ENCODE measurements at places on chromosomes 13 and 19. TPM values are rescaled to one million over a fixed set of nuclear protein-coding genes. Genes with fewer than 3 reads are reported as not detected.

- DNase-seq = no peak
Observed at GRCh38 chr13:27988520-27988919, at the start of gene URAD. Gene URAD, minus strand, starts transcription at chr13:27988693. Its CDS starts 56 bp downstream, at chr13:27988637.

- peak; percentile 51 for DNase-seq
Observed at GRCh38 chr19:46944123-46944748, 75.4 kb upstream of the NPAS1 start.

DNA sequence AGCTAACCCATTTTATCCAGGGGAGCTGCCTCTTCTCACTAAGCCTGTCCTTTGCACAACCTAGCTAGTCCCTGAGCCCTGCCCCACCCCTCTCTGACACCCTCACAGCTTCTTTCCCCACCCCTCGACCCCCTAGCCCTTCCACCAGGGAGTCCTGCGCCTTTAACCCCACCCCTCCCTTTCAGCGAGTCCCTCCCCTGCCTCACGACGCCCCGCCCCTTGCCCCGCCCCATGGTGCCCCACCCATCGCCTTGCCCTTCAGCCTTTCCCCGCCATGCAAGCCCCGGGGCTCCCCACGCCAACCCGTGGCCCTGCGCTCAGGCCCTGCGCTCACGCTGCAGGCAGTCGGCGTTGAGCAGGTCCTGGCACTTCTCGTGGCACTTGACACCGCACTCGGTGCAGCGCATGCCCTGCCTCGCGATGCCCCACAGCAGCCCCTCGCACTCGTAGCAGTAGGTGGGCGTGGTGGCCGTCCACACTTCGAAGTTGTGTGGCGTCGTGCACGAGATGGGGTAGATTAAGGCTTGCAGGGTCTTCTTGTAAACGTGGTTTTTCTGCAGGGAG, 40.0 kb downstream of the UNC13A start:
- DNase-seq = no peak

GRCh38 chr19:43594710-43595604, 977 bp downstream of the IRGQ start:
- DNase-seq = peak; percentile 50

- DNase-seq = no peak
Observed at GRCh38 chr13:101262306-101262705, 154.0 kb downstream of the NALCN start.

DNA sequence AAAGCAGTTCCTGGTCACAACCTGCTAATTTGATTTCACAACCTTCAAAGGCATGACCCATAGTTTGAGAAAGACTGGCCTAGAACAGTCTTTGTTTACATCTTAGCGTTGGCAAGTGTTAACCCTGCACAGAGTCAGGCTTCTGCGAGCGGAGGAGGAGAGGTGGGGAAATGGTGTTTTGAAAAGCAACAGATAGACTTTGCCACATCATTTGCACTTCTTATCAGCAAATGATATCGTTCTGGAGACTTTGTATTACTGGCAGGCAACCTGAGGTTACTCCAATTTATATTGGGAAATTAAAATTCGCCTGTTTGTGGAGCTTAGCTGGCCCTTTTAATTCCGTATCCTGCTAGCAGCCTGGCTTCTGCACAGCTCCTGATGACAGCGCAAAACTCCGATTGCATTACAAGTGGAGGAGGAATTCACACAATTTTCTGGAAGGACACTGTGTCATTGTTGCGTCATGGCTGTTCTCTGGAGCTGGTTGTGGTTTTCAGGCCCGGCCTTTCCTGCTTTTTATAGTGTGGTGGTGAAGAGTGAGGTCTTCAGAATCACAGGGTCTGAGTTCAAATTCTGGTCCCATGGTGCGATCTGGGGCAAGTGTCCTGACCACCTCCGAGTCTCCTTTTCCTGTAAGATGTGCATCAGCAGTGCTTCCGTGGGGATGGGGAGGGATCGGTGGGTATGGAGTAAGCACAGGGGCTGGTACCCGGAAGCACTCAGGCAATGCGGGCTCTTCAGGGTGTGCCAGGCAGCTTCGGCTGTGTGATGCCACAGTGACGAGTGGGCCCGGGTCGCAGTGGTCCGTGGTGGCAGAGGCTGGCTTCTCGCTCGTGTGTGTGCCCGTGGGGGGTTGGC, 49.1 kb upstream of the EHD2 start:
- DNase-seq = peak; percentile 96

Gene CNFN
- total RNA-seq = not detected

DNA sequence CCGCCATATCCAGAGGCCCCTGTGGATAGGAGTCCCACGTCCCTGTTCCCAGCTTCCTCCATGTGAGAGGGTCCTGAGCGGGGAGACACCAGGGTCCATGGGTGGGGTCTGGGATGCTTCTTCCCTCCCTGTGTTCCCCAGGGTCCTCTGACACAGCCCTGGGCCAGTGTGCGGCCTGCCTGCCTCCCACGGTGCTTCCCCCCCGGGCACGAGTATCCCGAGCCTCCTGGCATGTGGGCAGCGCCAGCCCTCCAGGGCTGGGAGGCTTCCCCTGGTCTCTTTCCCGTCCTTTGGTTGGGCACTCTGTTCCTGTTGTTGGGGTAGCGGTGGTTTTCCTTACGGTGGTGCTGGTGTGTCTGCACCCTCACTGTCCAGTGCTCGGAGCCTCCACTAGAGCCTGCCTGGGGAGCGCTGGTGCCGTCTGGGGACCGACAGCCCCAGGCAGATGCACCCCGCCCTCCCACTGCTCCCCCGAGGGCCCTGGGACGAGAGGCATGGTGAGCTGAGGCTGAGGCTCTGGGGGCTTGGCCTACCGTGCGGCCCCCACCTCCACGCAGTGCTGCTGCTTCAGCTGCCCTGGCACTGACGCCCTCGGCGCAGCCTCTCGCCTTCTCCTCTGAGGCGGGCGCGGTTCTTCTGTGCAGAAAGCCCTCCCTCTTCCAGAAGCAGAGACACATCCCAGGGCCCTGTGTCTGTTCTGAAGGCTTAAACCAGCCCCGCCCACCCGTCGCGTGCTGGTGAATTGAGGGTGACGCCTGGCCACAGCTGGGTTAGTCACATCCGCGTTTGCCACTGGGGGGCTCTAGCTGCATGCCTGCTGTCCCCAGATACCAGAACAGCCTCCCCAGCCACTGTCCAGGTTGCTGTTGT, 27.9 kb downstream of the PLEKHJ1 start:
- DNase-seq = peak; percentile 88

DNA sequence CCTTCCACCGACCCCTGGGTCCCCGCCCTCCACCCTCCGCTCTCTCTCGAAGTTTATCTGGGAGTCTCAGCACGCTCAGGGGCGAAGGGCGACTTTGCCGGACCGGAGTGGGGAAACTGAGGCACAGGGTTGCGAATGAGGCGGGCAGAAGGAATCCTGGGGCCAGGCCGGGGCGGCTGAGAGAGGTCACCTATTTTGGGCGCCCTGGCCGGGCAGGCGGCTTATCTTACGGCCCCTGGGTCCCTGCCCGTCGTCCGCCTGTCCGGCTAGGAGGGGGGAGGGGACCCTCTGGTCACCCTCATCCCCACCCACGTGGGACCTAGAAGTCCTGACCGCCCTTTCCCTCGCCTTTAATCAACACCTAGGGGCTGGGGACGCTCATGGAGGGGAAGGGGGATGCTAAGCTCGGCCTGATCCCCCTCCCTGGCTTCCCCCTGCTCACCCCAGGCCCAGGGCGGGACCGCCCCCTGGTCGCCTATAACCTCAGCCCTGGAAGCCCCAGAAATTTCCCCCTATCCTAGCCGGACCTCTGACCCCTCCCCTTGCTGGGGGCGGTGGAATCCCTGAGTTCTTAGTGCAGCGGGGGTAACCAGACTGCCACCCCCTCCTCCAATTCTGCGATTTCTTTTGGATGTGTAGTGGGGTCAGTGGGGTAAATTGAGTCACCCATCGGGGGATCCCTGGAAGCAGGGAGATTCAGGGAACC, 556 bp downstream of the TRIP10 start:
- DNase-seq = peak; percentile 63

GRCh38 chr13:90120026-90120425, 1227.5 kb upstream of the MIR17HG start:
- DNase-seq = no peak

Measured in myocyte (in vitro differentiated cells).